ENCODE measurements at places on chromosomes 11 and 22.

DNA sequence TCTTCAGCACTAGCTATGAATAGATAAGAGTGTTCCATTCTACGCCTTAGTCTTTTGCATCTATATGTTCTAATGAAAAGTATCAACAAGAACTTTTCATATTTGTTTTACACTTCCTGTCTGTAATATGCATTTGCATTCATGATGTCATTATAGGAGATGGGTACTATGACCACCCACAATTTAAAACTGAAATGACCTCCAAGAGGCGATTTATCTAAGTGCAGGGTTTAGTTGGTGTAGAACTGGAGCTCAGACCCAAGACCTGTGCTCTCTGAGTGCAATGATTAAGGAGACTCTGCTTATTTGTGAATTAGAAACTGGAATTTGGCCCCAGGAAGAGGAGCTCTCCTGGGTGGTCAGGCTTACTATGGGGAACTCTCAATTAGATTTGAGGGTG, 289.1 kb downstream of the ETS1 start:
- DNase-seq, result no peak

DNA sequence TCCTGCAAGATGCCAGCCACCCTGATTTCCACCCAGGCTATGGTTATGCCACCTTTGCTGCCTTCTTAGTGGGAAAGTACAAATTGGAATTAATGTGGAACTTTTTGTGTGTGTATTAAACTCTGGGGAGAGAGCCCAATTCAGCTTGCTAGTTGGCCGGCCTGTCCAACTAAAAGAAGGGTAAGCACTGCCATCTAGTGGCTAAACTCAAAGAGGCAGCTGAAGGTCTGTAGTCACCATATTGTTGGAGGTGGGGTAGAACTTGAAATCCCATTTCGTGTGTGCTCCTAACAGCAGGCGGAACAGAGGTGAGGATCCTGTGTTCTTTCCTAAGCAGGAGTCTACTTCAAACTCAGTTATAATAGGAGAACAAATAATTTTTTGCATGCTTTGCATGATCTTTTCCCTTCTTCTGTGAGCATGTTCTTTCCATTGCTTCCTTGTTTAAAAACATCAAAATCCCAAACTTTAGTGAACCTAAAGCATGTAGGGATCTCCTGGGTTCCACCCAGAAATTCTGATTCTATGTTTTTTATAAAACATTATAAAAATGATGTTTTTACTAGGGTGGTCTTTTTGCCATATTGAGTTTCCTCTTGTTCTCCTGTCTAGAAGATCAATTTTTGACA, 138.8 kb upstream of the SORL1-AS1 start:
- peak; percentile 75 for DNase-seq

GRCh38 chr11:32433101-32433913, 2.0 kb downstream of the WT1 start:
- no peak for DNase-seq

DNA sequence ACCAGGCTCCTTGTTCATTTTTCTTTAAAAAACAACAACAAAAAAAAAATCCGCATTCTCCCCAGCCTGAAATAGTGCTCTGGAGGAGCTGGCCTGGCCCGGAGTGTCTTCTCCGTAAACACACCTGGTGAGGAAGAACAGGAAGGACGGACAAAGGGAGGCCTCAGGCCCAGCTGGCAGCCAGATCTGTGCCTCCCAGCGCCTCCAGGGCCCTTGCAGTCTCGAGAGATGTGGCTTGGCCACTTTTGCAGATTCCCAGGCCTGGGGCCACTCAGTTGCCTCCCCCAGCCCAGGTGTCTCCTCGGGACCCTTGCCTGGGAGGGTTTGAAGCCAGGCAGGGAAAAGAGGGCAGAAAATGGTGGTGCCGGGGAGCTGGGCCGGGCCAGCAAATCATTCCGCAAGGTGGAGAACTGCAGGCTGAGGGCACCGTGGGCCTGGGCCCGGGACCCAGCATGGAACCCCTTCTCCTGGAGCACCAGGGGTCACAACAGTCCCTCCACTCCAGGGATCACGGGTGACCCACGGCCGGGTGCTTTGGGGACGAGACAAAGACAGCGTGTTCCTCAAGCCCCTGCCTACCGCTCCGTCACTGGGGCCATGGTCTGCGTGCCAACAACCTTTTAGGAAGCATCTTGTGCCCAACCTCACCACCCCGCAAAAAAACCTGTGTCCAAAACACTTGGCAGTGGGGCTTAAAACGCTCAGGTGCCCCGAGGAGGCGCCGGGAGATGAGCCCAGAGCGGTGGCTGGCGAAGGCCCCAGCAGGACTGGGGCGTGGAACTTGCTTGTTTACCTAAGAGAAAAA, 67.1 kb upstream of the WNT7B start:
- no peak for DNase-seq

DNA sequence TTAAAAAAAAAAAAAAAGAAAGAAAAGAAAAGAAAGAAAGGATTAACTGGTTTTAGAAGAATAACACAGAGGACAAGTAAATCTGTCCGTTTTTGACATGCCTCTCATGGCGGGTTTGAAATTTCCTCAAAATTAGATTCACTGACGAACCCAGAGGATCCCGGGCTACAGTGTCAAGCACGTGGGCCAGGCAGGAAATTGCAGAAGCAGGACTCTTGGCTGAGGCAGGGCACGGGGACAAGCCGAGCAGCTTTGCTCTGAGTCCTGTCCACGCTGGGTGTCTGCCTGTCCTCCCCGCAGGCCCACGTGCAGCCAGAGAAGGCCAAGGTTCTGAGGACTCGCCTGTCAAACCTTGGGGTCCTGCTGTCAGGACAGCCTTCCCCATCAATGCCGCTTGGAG, 24.7 kb downstream of the GAL start:
- DNase-seq, result no peak

- DNase-seq, result no peak
Observed at GRCh38 chr11:102544594-102544993, 14.0 kb upstream of the MMP7 start.

GRCh38 chr22:23893121-23893944, 850 bp upstream of the MIF start:
- DNase-seq, result no peak

GRCh38 chr11:69508974-69509373, 27.5 kb downstream of the LINC01488 start:
- DNase-seq, result no peak

DNA sequence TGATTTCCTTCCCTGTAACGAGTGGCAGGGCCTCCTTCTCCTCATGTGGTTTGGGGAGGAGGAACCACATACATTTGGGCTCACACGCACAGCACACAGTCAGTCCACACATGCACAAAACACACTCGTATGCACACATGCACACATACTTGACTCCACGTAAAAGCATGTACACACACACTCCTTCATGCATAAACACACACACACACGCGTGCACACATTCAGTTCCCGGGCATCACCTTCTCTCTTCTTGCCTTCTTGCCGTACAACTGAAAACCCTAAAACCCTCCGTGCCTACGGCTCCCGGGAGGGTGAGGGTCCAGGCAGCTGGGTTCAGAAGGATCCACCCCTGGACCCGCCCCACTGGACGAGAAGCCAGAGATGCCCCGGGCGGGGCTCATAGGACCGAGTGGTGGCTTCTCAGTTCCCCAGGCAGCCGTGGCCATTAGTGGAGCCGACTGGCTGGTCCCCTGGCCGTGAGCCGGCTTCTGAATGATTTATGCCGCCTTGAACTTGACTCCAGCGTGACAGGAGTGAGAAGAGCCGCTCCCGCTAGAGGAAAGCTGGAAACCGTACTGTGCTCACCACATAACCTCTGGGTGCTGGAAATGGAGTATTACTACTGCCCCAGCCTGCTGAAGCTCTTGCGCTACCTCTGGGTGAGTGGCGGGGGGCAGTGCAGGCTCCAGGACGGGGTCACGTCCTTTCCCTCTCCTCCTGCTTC, 117.4 kb downstream of the KIAA1671 start:
- DNase-seq, result no peak

GRCh38 chr11:63961608-63962412, 12.6 kb upstream of the COX8A start:
- DNase-seq, result no peak

DNA sequence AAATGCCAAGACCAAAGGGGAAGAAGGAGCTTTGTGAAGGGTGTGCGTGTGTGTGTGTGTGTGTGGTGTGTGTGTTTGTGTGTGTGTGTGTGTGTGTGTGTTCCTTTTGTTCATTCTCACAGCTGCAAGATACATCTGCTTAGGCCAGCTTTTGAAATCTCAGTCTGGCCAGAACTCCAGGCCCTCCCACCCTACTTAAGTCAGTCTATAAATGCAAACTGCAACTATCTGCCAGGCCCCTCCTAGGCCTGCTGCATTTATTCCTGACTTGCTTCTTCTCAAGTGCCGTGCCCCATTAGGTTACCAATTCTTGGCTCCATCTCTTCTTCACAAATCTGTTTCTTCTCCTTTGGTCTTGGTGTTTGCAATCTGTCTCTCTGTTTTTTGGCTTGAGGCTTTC, 21.6 kb upstream of the RIC3 start:
- no peak for DNase-seq

- no peak for DNase-seq
Observed at GRCh38 chr11:9274499-9275258, 9.5 kb upstream of the DENND5A start.

DNA sequence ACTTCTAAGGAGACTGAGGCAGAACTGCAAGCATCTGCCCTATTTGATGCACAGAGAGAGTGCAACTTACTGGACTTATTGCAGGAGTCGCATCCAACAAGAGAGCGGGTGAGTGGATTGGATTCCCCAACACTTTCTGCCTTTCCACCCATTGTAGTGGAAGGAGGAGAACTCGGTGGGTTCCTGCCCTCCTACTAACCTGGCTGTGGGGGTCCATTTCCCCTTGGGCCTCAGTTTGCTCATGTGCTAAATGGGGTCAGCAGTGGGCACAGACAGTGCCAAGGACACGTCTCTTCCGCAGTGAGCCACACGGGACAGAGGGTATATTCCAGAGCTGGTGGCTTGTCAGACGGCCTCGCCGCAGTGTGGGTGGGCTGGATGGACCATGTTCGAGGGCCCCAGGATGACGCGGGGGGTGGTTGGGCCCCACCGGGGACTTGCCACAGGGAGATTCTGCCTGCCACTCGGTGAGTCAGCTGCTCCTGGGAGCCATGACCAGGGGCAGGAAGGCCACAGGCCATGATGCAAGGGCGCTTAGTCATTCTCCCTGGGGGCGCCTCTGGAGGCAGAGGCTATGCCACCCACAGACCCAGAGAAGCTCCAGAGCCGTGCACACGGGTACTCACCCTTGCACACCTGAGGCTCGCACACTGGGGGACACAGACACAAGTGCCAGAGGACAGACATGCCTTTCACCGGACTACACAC, 8.2 kb downstream of the ALX4 start:
- DNase-seq, result no peak

DNA sequence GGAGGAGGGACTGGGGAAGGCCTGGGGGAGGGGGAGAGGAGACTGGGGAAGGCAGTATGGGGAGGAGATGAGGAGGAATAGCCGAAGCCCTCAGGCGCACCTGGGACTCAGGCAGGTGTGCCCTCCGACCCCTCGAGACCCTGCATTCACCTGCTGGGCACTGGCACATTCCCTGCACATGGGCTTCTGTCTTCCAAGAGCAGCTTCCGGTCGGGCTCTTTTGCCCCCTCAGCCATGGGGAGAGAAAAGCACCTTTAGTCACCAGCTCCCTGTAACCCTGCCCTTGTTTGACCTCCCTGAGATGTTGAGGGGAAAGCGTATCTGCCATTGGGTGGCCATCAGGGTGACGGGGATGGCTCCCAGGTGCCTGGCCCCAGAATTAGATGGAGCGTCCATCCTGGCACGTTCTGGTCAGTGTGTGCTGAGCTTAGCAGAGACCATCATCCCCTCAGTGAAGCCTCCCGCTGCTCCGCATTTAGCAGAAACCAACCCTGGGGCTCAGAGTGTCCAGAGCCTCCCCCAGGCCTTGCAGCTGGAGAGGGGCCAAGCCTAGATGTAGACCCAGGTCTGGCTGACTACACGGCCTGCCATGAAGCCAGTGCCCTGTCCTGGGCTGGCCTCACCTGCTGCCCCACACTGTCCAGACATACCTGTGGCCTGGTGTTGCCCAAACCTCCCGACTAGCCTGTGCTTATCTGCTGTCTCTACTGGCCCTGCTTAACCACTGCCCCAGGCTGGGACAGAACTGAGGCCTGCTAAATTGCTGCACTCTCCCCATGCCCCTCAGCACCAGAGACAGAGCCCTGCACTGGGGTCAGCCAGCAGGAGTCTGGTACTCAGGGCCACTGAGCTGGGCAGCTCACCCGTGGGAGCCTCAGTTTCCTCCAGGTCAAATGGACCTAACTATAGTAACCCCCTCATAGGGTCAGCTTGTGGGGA, 6.2 kb downstream of the ANO1 start:
- DNase-seq, result no peak

- DNase-seq, result peak; percentile 10
Observed at GRCh38 chr22:22164541-22165272, 79.9 kb upstream of the VPREB1 start.

All from NCI-H2107 (cell line).